ENCODE measurements at places on chromosomes 16 and 17.
A peak's percentile ranks its signal among the peaks of the same experiment; 100 is the strongest.

DNA sequence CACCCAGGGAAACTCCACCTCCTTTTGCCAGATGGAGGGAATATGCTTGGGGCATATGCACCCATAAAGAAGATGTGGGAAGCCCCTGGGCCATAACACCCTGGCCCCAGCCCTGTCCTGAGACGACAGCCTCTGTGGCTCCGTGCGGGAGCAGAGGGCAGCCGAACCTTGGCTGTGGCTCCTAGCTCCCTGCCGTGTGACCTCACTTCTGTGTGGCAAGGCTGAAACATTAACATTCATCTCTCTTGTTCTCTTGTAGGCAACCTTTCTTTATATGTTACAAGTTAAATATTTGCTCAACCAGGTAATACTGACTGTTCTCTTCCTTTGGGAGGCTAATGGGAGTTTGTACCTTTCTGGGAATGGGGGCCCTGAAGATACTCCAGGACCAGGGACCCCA, 17.5 kb downstream of the SLC47A1 start:
- DNase-seq, result no peak

- DNase-seq, result no peak
Observed at GRCh38 chr16:12885742-12886141, 15.7 kb upstream of the SHISA9 start.

DNA sequence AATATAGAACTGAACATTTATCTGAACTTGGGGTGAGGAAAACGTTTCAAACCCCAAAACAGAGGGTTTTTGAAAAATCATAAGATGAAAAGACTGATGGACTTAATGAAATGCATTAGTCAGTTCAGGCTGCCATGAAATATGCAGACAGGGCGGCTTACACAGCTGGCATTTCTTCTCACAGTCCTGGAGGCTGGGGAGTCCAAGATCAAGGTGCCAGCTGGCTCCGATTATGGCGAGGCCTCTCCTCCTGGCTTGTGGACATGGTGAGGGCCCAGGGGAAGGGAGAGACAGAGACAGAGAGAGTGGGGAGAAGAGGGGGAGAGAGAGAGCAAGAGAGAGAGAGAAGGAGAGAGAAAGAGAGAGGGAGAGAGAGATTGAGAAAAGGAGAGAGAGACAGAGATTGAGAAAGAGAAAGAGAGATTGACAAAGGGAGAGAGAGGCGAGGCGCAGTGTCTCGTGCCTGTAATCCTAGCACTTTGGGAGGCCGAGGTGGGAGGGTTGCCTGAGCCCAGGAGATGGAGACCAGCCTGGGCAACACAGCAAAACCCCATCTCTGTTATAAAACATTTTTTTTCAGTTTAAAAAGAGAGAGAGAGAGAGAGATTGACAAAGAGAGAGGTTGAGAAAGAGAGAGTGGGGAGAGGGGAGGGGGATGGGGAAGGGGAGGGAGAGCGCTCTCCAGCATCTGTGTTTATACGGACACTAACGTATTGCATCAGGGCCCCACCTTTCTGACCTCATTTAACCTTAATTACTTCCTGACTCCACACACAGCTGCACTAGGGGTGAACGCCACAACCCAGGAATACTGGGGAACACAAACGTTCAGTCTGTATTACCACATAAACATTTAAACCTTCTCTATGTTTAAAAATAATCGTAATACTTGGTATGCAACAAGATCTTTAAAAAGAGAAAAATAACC, 24.6 kb upstream of the RPH3AL start:
- DNase-seq, result no peak

DNA sequence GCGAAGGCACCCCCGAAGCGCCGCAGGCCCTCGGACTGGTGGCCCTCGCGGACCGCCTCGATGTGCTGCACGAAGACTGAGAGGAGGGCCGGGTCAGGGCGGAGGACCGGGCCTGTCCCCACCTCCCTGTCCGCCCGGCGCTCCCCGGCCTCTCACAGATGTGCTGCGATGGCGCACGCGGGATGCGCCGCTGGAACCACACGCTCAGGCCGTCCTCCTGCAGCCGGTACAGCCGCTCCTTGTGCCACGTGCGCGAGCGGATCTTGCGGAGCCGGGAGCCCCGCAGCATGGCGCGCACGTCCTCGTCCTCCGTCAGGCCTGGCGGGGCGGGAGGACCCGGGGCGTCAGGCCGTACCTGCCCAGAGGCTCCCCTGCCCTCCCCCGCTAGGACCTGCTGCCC, 11.3 kb downstream of the PLCD3 start:
- DNase-seq, result no peak

DNA sequence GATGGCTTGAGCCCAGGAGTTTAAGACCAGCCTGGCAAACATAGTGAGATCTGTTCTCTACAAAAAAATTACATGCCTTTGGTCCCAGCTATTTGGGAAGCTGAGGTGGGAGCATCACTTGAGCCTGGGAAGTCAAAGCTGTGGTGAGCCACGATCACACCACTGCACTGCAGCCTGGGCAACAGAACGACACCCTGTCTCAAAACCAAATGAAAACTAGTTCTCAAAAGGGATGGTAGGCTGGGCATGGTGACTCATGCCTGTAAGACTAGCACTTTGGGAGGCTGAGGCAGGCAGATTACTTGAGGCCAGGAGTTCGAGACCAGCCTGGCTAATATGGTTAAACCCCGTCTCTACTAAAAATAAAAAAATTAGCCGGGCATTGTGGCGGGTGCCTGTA, 31.1 kb downstream of the PPM1D start:
- DNase-seq, result no peak

DNA sequence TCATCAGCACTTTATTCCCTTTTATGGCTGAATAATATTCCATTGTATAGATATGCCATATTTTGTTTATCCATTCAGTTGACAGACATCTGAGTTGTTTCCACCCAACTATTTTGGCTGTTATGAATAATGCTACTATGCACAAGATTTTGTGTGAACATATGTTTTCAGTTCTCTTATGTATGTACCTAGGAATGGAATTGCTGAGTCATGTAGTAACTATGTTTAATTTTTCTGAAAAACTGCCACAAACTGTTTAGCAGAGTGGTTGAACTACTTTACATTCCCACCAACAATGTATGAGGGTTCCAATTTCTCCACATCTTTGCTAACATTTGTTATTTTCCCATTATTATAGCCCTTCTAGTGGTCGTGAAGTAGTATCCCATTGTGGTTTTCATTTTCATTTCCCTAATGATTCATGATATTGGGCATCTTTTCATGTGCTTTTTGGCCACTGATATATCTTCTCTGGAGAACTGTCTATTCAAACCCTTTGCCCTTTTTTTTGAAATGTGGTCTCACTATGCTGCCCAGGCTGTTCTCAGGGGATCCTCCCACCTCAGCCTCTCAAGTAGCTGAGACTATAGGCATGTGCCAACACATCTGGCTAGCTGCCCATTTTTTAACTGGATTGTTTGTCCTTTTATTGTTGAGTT, 26.3 kb downstream of the SMURF2 start:
- DNase-seq, result no peak

DNA sequence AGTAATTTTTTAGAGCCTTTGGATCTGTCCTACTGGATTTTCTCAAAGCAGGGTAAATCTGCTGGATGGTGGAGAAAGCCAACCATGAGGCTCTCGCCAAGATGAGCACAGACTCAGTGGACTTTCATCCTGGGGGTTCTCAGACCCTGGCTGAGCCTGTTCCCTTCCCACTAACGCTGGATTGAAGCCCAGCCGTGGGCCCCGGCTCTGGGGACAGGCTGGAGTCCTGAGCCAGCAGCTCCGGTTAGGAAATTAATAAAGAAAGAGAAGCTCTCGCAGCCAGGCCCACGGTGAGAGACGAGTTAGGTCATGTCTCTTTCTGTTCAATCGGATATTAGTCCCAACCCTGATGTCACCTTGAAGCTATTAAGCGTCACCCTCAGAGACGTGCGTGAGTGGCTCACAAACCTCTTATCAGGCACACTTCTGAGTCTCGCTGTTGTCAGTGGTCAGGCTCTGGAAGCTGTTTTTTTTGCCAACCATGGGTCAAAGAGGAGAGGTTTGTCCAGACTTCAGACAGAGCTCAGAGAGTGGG, 27.1 kb downstream of the MEOX1 start:
- DNase-seq, result no peak

GRCh38 chr16:5502467-5502869, 404.9 kb upstream of the EEF2KMT start:
- DNase-seq, result no peak

GRCh38 chr17:41512546-41513167, 6.0 kb downstream of the KRT15 start:
- no peak for DNase-seq

DNA sequence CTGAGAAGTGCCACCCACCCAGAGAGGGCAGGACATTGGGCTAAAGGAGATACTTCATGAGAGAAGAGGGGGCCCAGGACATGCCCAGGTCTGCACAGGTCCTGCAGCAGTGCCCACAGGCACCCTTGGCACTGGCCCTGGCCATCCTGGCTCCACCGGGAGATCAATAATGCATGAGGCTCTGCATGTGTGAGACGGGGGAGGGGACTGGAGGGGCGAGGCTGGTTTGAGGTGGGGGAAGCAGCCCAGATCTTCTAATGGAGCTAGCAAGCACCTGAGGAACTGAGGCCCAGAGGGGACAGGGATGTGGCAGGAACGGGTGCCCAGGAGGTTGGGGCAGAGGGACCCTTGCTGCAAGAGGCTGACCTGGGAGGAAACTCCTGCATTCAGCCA, 567 bp downstream of the OSBPL7 start:
- no peak for DNase-seq

DNA sequence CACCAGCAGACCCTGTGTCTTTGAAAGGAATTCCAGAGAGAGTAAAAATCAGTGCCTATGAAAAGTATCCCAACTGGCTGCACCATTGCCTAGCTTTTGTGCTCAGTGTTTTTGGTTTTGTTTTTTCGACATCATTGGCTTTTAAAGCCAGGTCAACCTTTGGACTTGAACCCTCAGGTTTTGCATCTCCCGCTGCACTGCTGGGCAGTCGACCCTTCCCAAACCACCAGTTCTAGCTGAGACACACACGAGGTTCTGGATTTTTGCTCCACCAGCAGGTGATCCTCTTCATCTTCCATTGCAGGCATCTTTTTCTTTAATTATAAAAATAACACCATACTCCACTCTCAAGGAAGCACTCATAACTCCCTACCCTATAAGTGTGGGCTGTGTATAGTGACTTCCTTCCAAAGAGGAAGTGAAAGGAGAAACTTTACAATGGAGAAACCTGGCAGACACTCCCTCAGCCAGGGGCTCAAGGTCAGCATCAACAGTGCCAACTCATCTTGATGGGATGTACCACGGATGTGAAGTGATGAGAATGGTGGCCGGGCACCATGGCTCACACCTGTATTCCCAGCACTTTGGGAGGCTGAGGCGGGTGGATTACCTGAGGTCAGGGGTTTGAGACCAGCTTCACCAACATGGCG, 57.8 kb downstream of the BMERB1 start:
- no peak for DNase-seq

DNA sequence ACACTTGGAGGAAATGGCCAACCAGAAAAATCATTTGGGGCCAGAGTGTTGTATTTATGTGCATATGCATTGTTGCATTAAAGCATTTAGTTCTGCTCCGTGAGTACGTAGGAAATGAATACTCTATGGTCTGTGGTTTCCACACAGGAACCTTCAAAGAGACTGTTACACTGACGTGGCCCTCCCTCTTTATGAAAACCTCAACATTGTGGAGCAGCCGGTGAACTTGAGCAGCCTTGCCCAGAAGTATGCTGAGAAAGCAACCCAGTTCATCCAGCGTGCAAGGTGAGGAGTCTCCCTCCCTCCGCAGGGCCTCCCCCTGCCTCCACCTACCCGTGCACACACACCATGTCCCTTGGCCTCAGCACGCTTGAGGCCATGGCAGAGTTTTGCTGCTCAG, 65.2 kb downstream of the ARSG start:
- peak; percentile 64 for DNase-seq

DNA sequence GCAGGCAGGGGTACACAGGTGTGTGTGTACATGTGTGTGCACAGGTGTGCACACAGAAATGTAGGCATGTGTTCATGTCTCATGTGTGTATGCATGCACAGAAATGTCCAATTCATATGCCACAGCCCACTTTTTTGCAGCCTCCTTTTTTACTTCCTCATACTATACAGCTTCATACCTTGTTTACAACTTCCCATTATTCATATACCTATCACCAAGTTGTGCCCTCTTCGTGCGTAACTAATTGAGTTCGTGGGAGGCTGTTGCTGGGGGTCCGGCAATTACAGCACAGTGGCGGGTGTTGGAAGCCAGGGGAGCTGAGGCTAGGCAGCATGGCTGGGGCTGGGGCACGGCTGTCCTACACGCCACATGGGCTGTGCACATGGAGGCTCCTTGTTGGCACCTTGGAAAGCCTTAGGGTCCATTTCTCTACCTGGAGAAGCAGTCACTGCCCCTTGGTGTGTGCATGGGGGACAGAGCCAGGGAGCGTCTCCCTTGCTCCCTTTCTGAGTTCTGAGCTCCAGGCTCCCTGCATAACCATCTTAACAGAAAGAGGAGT, 266.7 kb downstream of the ENGASE start:
- DNase-seq, result no peak

- DNase-seq, result no peak
Observed at GRCh38 chr17:48489781-48490180, 41.0 kb downstream of the HOXB1 start.

DNA sequence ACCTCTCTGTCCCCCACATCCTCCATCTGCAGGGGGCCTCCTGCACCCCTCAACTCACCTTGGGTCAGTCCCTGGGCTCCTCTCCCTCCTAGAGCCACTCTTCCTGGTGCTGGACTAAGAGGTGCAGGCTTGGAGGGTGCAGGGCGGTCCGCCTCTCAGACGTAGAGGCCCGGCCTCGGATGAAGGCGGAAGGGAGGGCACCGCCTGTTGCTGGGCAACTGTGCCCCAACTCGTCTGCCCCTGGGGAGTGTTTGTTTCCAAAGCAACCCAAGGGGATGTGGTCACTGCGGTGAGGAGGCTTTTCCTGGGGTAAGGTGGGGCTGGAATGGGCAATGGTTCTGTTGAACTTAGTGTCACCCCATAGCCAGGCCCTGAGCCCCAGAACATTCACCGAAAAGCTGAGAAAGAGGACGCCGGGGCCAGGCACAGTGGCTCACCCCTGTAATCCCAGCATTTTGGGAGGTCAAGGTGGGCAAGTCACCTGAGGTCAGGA, at the start of gene C16orf54:
C16orf54 (minus strand) TSS at position 138 of the 493 bp plus-strand sequence. CDS start 1,039 bp downstream, outside the sequence.
- peak; percentile 89 for DNase-seq

DNA sequence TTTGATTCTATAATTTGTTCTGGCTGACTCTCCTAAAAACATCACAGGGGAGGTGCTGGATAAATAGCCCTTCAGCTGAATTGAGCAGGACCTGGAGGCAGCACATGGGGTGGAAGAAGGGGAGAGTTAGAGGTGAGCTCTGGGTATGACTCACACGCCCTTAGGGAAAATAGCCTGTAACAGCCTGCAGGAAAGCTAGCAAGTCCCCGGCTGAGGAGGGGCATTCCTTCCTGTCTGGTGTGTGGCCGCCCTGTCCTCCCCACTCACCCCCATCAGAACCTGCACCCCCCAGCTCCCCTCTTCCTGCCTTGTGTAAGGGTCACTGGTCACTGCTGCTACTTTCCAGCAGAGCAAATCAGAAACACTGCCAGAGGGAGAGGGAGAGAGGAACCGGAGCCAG, 187.4 kb downstream of the C16orf95 start:
- no peak for DNase-seq

GRCh38 chr16:75264457-75264998, 13.1 kb upstream of the BCAR1 start:
- DNase-seq, result no peak

- DNase-seq, result no peak
Observed at GRCh38 chr16:53356478-53357207, 77.6 kb upstream of the RBL2 start.

- DNase-seq, result peak; percentile 54
Observed at GRCh38 chr17:8057691-8058114, 18.8 kb downstream of the ALOX15B start.
